Activated T-cell treated with anti-CD3 and anti-CD28 coated beads for 48 hours (primary cell): ENCODE measurements at places on chromosomes 4 and X.

GRCh38 chr4:112140536-112140935 lies 4.7 kb upstream of the FAM241A start:
- no peak for DNase-seq

- peak; percentile 28 for DNase-seq
Observed at GRCh38 chrX:43557792-43558191, 98.3 kb upstream of the MAOA start.

- no peak for DNase-seq
Observed at GRCh38 chrX:53250556-53250955, 25.5 kb upstream of the KDM5C start.

- no peak for DNase-seq
Observed at GRCh38 chrX:97398030-97398551, 514.4 kb downstream of the RPA4 start.

GRCh38 chr4:7787681-7788141 lies 151.9 kb downstream of the AFAP1 start:
- no peak for DNase-seq

GRCh38 chr4:162782778-162783525 lies 383.7 kb downstream of the NAF1 start:
- DNase-seq = no peak

DNA sequence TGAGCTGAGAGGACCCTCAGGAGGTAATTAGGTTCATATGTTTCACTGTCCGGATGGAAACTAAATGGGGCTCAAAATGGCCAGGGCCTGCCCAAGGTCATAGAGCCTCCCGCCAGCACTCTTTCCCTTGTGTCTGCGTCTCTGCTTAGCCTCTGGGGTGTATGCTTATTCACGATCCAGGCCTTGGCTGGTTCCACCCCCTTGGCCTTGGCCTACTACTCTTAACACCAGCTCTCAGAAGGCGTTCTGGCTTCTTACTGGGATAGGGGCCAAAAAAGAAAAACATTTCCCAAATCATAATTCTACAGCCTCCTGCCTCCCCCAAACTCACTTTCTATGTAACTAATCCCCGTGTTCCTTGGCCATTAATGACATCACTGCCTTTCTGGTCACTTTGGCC lies 68.8 kb downstream of the RTL5 start:
- no peak for DNase-seq

DNA sequence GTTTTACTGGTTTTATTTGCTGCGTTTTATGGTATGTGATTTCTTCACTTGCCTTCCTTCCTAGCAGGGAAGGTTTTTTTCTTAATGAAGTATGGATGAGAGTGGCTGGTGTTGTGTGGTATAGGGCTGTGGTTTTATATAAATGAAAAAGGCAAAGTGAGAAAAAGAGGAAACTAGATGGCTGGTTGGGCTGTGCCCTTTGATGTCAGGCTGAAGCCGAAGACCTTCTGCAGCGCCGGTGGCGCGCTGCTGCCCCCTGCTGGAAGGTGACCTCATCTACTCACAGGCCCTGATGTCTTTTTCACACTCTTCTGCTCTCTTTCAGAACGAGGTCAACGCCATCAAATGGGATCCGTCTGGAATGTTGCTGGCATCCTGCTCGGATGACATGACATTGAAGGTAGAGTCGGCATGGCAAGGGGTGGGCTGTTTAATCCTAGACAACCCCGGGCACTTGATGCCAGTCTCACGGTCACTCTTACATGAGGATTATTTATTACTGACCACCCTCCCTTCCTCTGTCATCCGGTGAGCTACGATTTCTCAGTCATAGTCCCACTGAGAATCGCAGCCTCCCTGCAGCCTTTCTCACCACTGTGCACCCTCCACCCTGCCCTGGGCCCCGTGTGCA lies 56.6 kb downstream of the GPR143 start:
- peak; percentile 56 for DNase-seq

- DNase-seq = no peak
Observed at GRCh38 chr4:36509845-36510244, 228.4 kb downstream of the DTHD1 start.

- DNase-seq = no peak
Observed at GRCh38 chr4:86099348-86099747, 260.5 kb downstream of the MAPK10 start.

- no peak for DNase-seq
Observed at GRCh38 chr4:55125763-55126541, 557 bp upstream of the KDR start.

GRCh38 chrX:134588806-134589205 lies 69.5 kb downstream of the PLAC1 start:
- no peak for DNase-seq

DNA sequence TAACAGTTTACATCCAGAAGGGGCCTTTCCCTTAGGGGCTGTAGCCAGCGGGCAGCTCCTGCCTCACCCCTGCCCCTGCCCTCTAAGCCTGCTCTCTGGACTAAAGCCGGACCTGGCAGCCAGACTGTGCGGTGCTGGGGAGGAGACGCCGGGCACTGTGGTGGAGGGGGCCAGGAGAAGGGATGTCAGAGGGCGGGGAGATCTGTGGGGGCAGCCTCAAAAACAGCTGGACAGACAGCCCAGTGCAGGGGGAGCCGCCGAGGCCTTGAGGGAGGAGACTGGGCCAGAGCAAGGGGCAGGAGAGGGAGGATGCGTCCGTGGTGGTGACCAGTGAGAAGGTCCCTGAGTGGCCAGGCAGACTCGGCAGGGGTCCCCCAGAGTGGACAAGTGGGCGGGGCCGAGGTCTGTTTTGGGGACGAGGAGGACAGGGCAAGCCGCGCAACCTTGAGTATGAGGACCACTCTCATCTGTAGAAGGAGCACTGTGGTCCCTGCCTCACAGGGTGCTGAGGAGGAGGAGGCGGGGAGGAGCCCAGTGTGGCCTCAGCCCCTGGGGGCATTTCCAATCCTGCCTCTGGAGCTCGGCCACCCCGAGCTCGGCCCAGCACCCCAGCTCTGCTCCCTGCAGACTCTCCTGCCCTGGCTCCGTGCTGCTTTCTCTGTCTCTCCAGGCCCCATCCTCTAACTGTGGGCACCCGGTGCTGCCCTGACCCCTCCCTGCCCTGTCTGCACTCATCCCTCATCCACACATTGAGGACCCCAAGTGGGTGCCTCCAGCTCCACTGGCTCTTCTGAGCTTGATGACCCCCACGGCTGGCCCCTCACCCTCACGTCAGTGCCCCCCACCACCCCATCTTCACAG lies 59.2 kb upstream of the NKX1-1 start:
- DNase-seq = no peak

DNA sequence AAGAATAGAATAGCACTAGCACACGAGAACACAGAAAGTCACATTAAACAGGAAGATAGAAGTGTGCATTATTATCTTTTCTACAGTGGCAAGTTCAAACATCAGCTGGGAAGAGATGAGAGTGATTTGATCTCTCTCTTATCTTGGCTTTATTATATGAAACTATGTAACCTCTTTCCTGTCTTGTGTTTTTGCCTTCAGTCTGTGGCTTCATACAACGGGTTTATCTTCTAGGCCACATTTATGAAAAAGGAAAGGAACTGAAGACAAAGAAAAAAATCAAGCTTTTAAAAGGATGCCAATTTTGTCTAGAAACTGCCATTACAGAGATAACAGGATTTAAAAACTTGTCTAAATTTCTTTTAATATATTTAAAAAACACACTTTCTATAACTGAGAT lies 983.6 kb downstream of the RPA4 start:
- no peak for DNase-seq

DNA sequence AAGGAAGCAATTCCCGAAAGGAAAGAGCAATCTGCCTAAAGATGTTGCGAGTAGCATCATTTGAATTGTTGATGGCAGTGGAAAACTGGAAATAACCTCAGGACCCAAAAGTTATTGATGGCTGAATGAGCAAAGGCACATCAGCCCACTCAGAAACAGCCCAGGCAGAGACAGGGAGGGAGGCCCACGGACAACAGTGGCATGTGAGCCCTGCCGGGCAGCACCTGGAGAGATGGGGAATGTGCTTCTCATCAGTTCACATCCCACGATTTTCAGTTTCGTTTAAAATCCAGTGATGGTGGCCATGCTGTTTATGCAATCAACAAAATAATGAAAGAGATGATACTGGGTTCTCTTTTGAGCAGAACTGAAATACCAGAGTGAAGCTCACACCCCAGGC lies 80.0 kb downstream of the JAKMIP1 start:
- DNase-seq = no peak

DNA sequence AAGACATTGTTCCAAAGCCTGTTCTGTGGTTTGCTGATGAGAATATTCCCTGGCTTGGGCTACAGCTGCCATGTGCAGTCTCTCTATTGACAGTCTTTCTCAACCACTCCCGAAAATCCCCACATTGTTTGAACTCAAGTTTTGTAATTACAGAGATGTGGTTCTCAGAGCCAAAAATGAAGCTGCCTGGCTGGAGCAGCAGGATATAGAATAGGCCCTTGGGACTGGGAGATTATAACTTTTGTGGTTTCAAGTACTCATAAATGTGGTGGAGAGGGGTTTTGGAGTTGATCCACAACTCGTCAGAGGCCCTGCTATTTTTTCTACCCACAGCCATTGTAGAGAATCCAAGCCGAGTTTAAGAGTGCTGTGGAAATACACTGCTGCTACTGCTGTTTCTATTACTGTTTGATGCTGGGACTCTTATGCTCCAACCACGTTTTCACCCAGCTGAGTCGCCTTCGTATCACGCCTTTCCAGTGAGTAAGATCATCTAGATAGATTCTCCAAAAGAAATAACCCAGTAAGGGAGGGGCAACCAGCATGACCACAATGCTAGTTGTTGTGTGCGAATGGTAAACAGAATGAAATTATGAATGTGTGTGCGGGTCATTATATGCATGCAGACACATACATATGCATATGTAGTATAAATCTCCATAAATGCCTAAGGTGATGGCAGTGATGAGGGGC lies 57.1 kb upstream of the ATXN3L start:
- DNase-seq = no peak

DNA sequence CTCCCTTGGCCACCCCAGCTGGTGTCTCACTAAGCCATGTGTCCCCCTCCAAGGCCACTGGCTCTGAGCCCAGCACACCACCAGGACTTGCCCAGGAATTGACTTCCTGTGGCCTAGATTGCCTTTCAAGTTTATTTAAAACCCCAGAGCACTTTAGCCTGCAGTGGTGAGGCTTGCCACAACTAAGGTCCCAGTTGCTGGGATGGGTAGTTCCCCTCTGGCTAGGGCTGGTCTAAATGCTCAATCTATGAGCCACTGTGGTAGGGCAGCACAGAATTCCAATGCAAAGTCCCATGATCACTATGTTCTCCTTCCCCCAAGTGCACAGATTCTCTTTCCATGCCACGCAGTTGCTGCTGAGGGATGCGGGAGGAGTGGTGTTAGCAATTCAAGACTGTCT lies 61.1 kb upstream of the HCCS start:
- no peak for DNase-seq

DNA sequence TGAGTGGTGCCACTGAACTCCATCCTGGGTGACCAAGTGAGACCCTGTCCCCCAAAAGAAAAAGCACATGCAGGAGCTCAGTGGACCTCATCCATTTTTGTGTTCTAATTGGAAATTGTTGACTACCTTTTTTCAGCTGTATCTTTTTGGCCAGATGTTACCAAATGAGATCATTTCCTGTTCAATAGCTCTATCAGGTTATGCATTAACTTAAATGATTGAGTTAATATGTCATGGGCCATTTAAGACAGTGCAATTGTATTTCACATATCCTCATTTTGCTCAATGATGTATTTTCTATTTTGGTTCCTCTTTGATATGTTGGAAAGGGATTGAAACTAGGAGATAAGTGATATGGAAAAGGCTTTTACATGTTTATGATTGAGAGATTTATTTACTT lies 26.2 kb upstream of the RHOH start:
- DNase-seq = no peak

DNA sequence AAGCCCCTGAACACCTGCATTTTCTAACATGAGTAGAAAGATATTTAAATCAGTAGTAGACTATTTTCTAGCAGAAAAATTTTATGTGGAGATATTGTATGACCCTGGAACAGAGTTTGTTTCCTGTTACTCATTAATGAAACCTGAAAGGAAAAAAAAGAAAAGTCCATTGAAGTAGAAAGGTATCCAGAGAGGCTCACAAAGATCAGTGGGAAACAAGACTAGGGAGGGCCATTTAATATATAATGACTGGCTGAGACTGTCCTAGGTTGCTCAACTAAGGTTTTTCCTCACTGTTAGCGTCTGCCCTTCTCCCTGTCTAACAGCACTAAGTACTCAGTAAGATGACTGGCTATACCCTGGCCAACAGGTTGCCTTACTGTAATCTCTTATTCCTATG lies 788.6 kb downstream of the GLUD2 start:
- no peak for DNase-seq

DNA sequence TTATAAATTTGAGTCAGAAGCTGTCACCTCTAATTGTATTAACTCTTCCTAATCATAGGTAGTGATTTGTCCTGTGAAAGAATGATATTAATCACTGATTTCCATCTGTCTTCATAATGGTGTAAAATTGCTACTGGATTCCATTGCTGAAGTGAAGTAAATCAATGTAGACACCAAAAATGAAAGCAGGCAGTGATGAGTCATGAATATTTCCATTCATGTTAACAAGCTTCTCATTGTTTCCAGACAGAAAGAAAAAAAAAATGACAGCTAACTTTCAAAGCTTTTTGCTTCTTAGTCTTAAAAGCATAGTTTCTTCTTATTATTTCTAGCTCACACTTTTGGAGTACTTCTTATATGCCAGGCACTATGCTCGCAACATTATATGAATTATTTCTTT lies 21.5 kb downstream of the FAM114A1 start:
- no peak for DNase-seq

DNA sequence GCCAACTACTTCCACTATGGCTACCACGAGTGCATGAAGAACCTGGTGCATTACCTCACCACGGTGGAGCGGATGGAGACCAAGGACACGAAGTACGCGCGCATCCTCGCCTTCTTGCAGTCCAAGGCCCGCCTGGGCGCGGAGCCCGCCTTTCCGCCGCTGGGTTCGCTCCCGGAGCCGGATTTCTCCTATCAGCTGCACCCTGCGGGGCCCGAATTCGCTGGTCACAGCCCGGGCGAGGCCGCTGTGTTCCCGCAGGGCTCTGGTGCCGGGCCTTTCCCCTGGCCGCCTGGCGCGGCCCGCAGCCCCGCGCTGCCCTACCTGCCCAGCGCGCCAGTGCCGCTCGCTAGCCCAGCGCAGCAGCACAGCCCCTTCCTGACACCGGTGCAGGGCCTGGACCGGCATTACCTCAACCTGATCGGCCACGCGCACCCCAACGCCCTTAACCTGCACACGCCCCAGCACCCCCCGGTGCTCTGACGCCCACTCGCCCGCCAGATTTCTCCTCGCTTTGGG lies 2.1 kb downstream of the HELT start:
- DNase-seq = no peak

GRCh38 chr4:762211-763190 lies 56.9 kb downstream of the PCGF3 start:
- no peak for DNase-seq

DNA sequence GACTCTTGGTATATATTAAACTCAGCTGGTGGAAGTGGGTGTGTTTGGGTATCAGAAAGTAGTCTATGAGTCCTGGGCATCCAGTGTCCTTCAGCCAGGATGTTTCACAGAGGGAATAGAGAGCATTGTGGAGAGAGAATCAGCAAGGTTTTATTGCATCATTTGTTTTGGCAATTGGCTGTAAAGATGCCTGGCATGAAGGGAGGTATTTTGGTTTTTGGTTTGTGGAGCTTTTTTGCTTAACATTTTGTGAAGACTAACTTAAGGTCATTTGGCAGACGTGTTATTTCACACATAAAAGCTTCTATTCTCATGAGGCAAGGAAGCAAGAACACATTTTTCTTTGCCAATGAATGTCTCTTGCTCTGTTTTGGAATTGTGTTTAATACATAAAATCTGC lies 71.1 kb downstream of the DCLK2 start:
- no peak for DNase-seq
